ENCODE measurements at places on chromosomes 2 and 18.

DNA sequence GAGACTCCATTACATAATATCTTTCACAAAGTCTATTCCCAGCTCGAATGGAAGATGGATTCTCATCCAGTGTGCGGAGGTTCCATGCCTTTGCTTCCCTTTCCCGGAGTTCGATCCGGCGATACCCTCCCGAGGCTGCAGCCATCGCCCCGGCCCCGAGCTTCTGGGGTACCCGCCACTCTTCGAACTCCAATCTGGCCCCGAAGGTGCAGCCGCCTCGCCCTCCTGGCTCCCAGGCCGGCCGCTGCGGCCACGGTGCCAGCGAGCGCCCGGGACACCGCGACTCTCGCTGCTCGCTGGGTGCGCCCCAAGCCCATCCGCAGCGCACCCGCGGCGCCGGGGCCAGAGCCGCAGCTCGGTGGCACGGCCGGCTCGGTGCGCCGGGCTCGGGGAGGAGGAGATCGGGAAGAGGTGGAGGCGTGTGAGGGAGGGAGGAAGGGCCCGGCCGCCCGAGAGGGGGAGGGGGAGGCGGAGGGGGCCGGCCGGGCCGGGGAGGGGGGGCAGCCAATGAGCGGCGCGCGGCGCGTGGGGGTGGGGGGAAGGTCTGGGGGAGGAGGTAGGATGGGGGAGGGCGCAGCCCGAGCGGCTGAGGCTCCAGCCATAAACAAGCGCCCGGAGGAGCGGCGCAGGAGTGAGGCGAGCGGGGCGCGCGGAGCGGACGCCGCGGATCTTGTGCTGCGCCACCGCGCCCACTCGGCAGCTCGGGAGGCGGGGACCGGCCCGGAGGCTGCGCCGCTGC, at the start of gene CRIM1:
Gene CRIM1, plus strand, starts transcription at position 628 of the 739 bp plus-strand sequence. CDS start 515 bp downstream, outside the sequence.
- DNase-seq: no peak

DNA sequence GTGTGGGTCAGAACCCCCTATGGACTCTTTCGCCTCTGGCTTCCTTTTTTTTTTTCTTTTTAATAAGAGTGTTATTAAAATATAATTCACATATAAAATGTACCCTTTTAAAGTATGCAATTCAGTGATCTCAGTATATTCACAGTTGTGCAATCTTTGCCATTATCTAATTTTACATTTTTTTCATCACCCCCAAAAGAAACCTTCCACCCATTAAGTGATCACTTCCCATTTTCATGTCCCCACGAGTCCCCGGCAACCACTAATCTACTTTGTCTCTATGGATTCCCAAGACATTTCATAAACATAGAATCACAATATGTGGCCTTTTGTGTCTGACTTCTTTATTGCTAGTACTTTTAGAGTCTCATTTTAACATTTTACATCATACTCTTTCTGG, 38.7 kb upstream of the ANXA4 start:
- DNase-seq: no peak

GRCh38 chr2:79860228-79861058, 347.6 kb downstream of the CTNNA2 start:
- DNase-seq: no peak

GRCh38 chr2:63977904-63978303, 41.3 kb downstream of the VPS54 start:
- no peak for DNase-seq

GRCh38 chr2:240462073-240462706, 26.7 kb downstream of the GPC1 start:
- no peak for DNase-seq

DNA sequence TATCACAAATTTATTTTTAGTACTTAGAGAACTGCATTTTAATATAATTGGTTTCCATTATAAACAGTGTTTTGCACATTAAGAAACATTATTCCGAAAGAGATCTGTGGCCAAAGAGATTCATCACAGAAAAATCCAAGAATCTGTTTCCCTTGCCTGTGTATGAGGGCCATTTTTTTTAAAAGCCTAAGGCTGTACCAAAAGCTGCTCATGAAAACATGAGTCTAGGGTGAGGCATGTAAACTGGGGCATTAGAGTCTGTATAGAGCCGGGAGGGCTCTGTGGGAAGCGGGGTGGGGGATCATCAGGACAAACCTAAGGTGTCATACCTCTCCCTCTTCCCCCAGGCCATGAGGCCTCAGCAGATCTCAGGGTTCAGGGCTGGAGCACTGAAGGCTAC, 223.8 kb downstream of the FBXO15 start:
- DNase-seq: no peak

DNA sequence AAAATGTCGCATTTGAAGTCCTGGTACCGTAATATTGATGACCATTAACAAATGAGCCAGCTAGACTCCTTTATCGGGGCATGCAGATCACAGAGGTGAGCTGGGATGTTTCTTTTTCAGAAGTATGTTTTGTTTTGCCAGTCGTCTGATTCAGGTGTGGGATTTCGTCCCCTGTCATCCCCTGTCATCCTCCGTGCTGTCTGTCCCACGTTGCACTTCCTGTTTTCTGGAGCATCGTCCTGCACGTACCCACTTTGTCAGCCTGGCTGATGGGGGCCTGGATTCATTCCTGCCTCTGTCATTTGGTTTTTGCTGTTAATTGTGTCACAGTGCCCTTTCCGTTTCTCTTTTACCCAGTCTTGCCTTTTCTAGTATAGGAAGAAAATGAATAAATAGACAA, 72.8 kb downstream of the ASAP2 start:
- no peak for DNase-seq

DNA sequence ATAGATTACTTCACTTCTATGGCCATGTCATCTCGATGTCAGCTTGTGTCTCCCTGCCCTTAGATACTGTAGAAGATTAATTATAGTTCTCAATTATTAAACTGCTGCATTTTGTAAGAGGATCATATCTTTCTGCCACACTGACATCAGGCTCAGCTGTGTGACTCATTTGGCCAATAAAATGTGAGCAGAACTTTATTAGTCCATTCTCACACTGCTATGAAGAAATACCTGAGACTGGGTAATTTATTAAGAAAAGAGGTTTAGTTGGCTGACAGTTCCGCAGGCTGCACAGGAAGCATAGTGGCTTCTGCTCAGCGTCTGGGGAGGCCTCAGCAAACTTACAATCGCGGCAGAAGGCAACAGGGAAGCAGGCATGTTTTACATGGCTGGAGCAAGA, 290.4 kb downstream of the RAD51AP2 start:
- DNase-seq: no peak

DNA sequence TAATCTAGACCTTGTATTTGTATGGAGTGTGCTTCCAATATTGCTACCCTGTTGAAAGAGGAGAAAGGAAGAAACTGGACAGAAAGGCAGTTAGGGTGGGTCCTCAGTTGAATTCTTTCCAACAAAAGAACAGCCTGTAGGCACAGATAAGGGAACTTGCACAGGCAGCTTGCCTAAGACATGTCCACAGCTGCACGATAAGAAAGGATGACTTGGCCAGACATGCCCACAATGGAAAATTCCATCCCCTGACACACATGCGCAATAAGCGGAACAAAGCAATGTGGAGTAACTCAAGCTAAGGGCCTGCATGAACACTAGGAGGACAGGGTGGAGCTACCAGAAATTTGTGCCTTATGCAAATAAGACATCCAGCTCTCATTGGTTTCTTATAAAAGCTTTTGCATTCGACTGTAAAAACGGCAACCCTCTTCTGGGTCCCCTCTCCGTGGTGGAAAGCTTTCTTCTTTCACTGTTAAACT, 1084.7 kb upstream of the NXPH2 start:
- no peak for DNase-seq

DNA sequence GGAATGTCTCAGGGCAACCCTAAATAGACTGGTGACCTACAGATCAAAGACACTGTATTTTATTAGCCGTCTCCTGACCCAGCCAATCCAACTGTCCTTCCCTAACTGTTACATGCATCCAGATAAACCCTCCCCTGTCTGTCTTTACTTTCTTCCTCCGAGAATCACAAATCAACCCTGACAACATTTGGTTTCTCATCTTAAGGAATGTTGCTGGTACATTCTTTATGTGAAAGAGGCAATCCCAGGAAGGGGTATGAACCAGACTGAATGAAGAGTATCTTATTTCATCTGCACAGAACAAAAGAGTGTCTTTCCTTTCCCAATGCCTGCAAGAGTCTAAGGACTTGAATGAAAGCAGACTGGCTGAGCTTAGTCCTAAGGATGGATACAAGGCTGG, 113.9 kb upstream of the LTBP1 start:
- no peak for DNase-seq

DNA sequence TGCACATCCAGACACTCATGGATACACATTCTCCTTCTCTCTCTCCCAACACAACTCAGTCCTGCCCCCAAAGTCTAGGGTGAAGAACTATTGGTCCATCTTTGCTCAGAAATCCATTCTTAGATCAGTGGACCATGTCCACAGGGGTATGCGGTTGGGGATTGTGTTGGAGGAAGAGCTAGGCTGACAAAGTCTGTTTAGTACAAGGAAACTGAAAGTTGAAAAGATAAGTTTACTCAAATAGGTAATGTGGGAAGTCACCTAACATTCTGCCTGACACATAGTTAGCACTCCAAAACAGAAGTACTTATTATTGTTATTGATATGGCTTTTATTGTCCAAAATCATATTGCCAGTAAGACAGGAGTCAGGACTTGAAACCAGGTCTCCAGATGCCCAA, 55.9 kb downstream of the ALK start:
- no peak for DNase-seq

DNA sequence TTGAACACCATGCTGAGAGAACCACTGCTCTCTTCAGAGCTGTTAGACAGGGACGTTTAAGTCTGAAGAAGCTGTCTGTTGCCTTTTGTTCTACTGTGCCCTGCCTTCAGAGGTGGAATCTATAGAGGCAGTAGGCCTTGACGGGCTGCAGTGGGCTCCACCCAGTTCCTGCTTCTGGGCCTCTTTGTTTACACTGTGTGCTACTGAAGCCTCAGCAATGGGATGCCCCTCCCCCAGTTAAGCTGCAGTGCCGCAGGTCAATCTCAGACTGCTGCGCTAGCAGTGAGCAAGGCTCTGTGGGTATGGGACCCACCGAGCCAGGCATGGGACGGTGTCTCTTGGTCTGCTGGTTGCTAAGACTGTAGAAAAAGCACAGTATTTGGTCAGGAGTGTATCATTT, 162.3 kb upstream of the NXPH2 start:
- DNase-seq: no peak

- DNase-seq: peak; percentile 15
These were observed 10.7 kb downstream of the RPL31 start for GRCh38 chr2:101012706-101013181.

DNA sequence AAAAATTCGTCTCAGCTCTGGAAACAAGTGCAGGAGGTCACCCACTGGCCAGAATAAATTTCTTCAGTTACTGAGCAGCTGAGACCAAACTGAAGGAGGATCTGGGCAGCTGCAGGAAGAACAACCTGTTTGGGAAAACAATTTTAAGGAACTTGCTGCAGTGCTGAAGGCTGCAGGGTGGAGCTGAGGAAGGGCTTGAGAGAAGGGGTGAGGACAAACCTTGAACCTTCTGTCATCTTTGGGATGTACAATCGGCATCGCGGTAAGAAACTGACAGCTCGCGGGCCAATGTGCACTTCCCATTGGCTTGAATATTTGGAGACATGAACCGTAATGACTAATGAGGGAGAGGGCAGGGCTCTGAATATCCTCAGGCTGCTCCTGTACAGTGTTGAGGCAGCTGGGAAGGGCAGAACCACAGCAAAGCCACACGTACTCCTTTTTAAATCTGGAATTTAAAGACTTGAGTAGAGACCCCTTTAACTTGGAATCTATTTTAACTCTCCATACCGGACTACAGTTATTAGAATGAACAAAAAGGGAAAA, 90.3 kb downstream of the TACR1 start:
- no peak for DNase-seq

DNA sequence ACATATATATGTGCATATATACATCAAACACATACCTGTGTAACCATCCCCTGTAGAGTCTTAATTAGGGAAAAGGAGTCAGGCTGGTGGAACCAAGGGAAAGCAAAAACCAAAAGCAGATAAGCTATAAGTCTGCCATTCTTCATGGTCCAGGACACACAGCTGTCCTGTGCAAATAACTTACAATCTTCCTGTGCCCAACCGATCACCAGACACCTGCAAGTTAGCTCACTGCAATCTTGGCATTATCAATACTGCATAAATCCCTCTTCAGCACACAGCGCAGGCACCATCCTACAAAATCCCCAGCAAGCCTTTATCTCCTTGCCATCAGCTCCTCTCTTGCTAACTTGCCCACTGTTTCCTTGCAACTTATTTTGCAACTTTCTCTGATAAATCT, 60.8 kb upstream of the DYNAP start:
- DNase-seq: no peak

GRCh38 chr18:61589724-61590065, 256.5 kb downstream of the CDH20 start:
- DNase-seq: no peak

- no peak for DNase-seq
These were observed 49.6 kb downstream of the SOWAHC start for GRCh38 chr2:109663721-109664120.

GRCh38 chr2:126913881-126914615, 15.4 kb downstream of the TEX51 start:
- DNase-seq: no peak
